B cell (primary cell): ENCODE measurements at places on chromosomes 16 and 17.

DNA sequence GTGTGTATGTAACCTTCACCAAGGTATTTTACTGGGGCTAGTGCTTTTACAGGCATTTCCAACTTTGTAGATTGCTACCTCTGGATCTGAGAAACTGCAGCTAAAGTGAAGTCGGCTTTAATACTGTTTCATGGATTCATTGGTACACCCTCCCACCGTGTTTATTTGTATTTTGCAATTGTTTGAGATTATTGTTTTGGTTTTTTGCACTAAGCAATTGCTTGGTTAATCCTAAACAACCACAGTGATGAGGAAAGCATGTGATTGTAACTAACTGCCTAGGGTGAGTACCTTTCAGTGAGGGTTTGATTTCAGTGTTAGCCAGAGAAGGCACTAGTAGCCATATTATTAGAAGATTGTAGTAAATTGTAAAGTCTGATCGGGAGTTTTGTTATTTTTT is 3.3 kb downstream of the LUC7L3 start:
- no peaks in the 10 kb centered on the region for H3K27me3 ChIP-seq
- no peak for DNase-seq
- no peak overlapping the region for H3K27ac ChIP-seq
- peaks cover 46% of the 10 kb centered on the region for H3K4me1 ChIP-seq
- H3K36me3 ChIP-seq: peaks cover 14% of the 10 kb centered on the region

- DNase-seq: no peak
- no peaks in the 10 kb centered on the region for H3K27me3 ChIP-seq
- peaks cover 9% of the 10 kb centered on the region for H3K4me1 ChIP-seq
- H3K4me3 ChIP-seq: no peak overlapping the region
Observed at GRCh38 chr17:17808706-17809432, 27.9 kb downstream of the SREBF1 start.

GRCh38 chr17:53319947-53320346 is 502.8 kb upstream of the KIF2B start:
- no peak for DNase-seq
- no peaks in the 10 kb centered on the region for H3K4me1 ChIP-seq
- no peak overlapping the region for H3K4me3 ChIP-seq

DNA sequence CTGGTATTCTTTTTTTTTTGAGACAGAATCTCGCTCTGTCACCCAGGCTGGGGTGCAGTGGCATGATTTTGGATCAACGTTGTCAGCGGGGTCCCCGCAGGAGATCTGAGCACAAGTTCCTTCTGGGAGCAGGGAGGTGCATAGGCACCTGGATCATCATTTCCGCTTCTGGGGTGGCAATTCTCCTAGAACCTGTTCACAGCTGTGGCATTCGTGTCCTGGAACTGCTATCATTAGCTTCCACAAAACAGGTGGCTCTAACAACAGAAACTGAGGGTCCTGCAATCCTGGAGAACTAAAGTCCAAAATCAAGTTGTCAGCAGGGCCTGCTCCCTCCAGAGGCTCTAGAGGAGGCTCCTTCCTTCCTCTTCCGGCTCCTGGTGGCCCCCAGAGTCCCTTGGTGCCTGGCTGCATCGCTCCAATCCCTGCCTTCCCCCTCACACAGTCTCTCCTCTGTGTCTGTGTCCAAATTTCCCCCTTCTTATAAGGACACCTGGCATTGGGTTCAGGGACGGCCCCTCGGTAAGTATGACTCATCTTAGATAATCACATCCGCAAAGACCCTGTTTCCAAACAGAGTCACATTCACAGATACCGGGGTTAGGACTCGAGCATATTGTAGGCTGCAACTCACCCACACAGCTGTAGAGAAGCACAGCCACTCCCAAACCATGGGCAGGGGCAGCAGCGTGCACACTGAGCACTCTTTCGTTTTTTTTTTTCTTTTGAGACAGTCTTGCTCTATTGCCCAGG is 43.5 kb upstream of the KLHDC4 start:
- H3K4me1 ChIP-seq: peaks cover 48% of the 10 kb centered on the region
- H3K27me3 ChIP-seq: no peaks in the 10 kb centered on the region

- no peaks in the 10 kb centered on the region for H3K36me3 ChIP-seq
- no peak overlapping the region for H3K4me3 ChIP-seq
- H3K27ac ChIP-seq: no peak overlapping the region
- H3K27me3 ChIP-seq: no peaks in the 10 kb centered on the region
- peak; percentile 29 for DNase-seq
- H3K4me1 ChIP-seq: peaks cover 9% of the 10 kb centered on the region
Observed at GRCh38 chr17:27555339-27555738, 75.6 kb upstream of the LGALS9 start.

DNA sequence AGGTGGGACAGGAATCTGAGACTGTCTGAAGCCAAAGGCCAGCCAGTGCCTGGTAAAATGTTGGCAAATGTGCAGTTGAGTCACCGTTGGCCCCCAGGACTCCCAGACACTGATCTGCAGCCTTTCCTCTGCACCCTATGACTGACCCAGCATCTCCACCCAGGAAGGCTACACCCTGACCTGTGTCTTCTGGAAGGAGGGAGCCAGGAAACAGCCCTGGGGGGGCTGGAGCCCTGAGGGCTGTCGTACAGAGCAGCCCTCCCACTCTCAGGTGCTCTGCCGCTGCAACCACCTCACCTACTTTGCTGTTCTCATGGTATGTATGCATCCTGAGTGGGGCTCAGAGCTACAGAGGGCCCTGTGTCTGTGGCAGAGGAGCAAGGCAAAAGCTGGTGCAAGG is 24.0 kb downstream of the ADGRG5 start:
- H3K4me1 ChIP-seq: no peaks in the 10 kb centered on the region
- no peak overlapping the region for H3K27ac ChIP-seq
- H3K4me3 ChIP-seq: no peak overlapping the region
- no peak for DNase-seq

DNA sequence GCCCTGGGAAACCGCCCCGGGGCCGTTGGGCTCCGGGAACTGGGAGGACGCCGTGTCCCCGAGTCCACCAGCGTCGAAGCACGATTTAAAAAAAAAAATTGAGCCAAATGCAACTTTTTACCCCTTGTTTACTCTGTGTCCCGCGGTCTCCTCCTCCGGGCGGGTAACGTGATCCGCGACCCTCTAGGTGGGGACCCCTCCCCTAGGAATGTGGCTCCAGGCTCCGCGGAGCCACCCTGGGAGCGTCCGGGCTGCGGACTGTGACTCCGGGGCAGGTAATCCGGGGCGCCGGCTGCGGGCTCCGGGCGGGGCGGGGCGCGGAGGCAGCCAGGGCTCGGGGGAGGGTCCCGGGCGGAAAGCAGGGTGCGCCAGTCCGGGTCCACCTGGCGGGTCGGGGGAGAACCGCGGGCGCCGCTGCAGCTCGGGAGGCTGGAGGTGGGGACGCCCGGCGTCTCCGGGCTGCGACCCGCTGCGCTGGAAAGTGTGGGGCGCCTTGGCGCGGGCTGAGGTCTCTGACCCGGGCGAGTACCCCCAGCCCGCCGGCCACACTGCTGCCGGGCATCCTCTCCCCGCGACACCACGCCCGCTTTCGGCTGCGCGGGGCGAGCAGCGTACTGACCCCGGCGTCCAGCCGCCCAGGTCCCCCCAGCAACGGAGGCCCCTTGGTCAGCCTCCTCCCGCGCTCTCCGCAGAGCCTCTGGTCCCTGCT is 852 bp upstream of the HELZ start:
- DNase-seq: peak; percentile 44
- peaks cover 21% of the 10 kb centered on the region for H3K4me1 ChIP-seq
- peak overlapping the region; percentile 92 for H3K4me3 ChIP-seq
- peaks cover 10% of the 10 kb centered on the region for H3K36me3 ChIP-seq
- H3K27ac ChIP-seq: no peak overlapping the region

- no peaks in the 10 kb centered on the region for H3K27me3 ChIP-seq
- no peak overlapping the region for H3K4me3 ChIP-seq
- no peaks in the 10 kb centered on the region for H3K36me3 ChIP-seq
- DNase-seq: no peak
Observed at GRCh38 chr16:84459941-84460405, 44.5 kb downstream of the MEAK7 start.

- H3K36me3 ChIP-seq: peaks cover 2% of the 10 kb centered on the region
- H3K4me3 ChIP-seq: no peak overlapping the region
- H3K27me3 ChIP-seq: no peaks in the 10 kb centered on the region
- H3K27ac ChIP-seq: peak overlapping the region; percentile 12
Observed at GRCh38 chr16:21184834-21185233, 26.4 kb downstream of the LDAF1 start.

DNA sequence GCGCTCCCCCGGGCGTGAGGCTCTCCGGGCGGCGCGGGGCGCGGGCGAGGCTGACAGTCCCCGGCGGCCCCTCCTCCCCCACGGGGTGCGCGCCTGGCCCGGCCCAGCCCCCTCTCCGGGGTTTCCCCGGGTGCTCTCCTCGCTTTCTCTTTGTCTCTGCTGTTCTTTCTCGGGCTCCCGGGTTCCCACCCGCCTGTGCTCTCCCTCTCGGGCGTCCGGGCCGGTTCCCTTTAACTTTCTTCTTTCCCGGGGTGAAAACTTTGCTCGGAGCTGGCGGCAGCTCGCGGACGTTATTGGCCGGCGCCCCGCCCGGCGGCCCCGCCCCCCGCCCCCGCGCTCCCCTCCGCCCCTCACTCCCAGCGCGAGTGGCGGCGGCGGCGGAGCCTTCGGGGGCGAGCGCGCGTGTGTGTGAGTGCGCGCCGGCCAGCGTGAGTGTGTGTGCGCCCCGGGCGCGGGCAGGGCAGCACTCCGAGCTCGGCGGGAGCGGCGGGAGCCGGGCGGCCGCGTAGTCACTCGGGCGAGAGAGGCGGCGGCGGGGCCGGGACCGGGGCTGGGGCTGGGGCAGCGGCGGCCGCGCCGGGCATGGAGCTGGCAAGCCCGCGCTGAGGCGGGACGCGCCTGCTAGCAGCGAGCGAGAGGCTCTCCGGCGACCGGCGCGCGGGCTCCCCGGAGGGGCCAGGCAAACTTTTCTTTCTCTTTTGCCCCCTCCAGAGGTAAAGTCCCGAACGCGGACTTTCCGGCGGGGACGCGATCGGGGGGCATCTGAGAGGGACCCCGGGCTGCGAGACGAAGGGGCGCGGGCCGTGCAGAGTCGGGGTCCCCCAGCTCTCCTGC is at the start of gene NTN1:
NTN1 (plus strand) TSS at position 353 of the 834 bp plus-strand sequence. CDS start 864 bp downstream, outside the sequence.
- no peaks in the 10 kb centered on the region for H3K36me3 ChIP-seq
- H3K4me3 ChIP-seq: peak within 1 kb of the TSS; percentile 55
- peaks cover 26% of the 10 kb centered on the region for H3K4me1 ChIP-seq
- H3K27me3 ChIP-seq: peaks cover 1% of the 10 kb centered on the region
